Coronary artery (tissue), 2 donors: ENCODE measurements at places on chromosomes 16 and 17.

GRCh38 chr17:43125133-43125966 lies at the start of gene BRCA1:
TSS of gene BRCA1 (minus strand) at chr17:43125364. CDS start at chr17:43124096, 1,268 bp downstream.
- peak; percentile 95 for DNase-seq

GRCh38 chr16:62764572-62764971 lies 728.3 kb upstream of the CDH8 start:
- no peak for DNase-seq

- no peak for DNase-seq
Observed at GRCh38 chr16:4213737-4214136, 28.1 kb downstream of the SRL start.

DNA sequence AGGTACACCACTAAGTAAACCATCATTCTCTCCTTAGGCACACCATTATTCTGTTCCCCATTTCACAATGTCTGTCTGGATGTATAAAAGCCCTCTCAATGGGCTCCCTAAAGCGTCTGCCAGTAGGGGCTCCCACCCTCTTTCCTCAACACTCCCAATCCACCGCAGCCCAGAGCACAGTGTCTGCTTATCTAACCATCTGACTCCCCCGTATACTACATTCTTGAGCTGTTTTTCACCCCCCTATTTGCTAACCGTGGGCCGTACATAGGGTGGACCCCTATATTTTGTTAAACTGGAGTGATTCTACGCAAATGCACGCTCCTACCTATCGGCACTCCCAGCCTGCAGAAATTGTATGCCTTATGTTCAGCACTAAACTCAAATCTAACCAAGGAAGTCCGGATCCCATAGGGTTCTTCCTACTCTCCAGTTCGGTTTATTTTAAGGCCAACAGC lies 685 bp upstream of the PSMD3 start:
- DNase-seq: no peak

GRCh38 chr17:75635610-75636202 lies 2.5 kb downstream of the SMIM5 start:
- no peak for DNase-seq

GRCh38 chr17:57779706-57780105 lies 34.6 kb upstream of the CCDC182 start:
- no peak for DNase-seq

DNA sequence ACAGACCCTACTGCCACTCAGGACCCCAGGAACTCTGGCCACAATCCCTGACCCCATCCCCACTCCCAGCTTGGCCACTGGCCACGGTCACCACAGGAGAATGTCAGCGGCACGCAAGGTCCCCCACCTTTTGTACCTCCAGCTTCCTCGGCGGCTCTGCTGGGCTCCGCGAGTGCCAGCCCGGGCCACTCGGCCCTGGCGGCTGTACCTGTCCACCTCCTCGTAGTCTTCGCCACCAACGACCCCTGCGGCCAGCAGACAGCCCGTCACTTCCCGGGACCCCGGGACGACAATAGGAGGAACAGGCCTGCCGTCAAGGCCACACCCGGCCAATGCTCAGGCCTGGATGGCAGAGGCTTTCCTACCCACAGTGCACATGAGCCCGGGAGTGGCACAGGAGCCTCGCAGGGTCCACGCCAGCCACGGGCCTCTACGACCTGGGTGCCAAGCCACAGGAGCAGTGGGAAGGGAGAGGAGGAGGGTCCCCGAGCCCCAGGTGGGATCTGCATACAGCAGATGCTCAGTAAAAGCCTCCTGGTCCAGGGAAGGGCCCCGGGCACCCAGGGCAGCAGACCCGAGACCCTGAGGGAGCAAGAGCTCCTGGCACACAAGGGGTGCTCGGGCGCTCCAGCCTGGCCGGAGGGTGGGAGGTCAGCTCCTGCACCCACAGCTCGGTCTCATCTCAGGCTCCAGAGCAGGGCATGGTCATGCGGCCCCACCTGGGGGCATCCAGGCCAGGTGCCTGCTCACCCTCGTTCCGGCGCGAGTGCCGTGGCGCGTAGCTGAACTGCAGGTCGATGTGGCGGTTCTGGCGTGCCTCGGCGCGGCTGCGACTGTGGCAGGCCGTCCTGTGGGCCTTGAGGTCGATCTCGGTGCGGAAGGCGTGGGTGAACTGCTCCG lies 7.9 kb downstream of the ZNF598 start:
- DNase-seq: no peak

- DNase-seq: no peak
Observed at GRCh38 chr16:8943966-8944759, 19.5 kb downstream of the USP7 start.

GRCh38 chr16:5010576-5011329 lies 23.0 kb downstream of the NAGPA start:
- DNase-seq: no peak

- peak; percentile 97 for DNase-seq
Observed at GRCh38 chr16:102060-102855, 24.2 kb downstream of the MPG start.

DNA sequence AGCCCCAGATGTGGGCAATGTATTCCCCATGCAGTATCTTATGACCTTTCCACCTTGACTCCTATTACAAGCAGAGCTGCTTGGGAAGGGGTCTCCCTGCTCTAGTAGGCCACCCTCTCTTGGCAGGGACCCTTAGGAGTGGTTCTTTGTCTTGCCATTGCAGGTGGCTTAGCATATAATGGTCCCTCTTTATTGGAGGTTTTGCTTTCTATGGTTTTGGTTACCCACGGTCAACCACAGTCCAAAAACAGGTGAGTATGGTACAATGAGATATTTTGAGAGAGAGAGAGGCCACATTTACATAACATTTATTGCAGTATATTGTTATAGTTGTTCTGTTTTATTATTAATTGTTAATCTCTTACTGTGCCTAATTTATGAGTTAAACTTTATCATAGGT lies 472.8 kb upstream of the ASIC2 start:
- no peak for DNase-seq

- DNase-seq: no peak
Observed at GRCh38 chr16:16004314-16004749, 54.9 kb downstream of the ABCC1 start.

- DNase-seq: peak; percentile 71
Observed at GRCh38 chr17:49987681-49988441, 7.2 kb downstream of the DLX3 start.
